ENCODE measurements at places on chromosomes 12 and 14. TPM values are rescaled to one million over a fixed set of nuclear protein-coding genes. Genes with fewer than 3 reads are reported as not detected.

DNA sequence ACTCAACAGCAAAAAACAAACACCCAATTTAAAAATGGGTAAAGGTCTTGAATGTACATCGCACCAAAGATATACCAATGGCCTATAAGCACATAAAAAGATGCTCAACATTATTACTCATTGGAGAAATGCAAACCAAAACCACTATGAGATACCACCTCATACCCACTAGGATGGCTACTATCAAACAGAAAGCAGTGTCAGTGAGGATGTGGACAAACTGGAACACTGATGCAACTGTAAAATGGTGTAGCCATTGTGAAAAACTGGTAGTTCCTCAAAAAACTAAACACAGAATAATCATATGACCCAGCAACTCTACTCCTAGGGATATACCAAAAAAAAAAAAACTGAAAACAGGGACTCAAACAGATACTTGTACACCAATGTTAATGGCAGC, 49.3 kb downstream of the CDK17 start:
- H3K36me3 ChIP-seq, result no peaks in the 10 kb centered on the region
- no peak for DNase-seq
- H3K4me3 ChIP-seq, result no peak overlapping the region
- H3K27ac ChIP-seq, result no peak overlapping the region

GRCh38 chr12:2110849-2111566, 58.2 kb downstream of the CACNA1C start:
- H3K36me3 ChIP-seq, result no peaks in the 10 kb centered on the region
- H3K4me1 ChIP-seq, result no peaks in the 10 kb centered on the region
- H3K27ac ChIP-seq, result no peak overlapping the region
- no peak for DNase-seq
- H3K27me3 ChIP-seq, result no peaks in the 10 kb centered on the region

DNA sequence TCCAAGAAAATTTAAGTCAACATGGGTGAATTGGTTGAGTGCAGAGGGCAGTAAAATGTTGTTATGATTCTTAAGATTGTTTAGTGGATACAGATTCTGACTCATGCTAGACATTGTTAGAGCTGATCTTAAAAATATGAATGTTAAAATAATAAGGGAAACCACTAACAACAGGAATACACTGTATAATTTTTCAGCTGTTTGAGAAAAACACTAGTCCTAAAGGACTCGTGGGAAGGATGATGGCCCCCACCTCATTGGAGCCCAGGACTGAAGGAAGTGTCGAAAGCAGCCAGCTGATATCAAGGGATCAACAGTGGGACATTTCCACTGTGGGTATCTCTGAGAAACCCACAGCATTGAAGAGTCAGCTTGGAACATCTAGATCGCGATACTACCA, 82.9 kb upstream of the SCAF11 start:
- H3K36me3 ChIP-seq, result no peaks in the 10 kb centered on the region
- H3K27ac ChIP-seq, result no peak overlapping the region
- H3K4me1 ChIP-seq, result no peaks in the 10 kb centered on the region
- no peak overlapping the region for H3K4me3 ChIP-seq

- no peak overlapping the region for H3K4me3 ChIP-seq
- no peak overlapping the region for H3K27ac ChIP-seq
- H3K4me1 ChIP-seq, result no peaks in the 10 kb centered on the region
- DNase-seq, result no peak
Measured at GRCh38 chr12:70002097-70002911, 177.3 kb downstream of the MYRFL start.

GRCh38 chr14:79961197-79961596, 250.1 kb downstream of the DIO2 start:
- H3K4me1 ChIP-seq, result no peaks in the 10 kb centered on the region
- no peak for DNase-seq
- H3K27ac ChIP-seq, result no peak overlapping the region
- no peak overlapping the region for H3K4me3 ChIP-seq
- no peaks in the 10 kb centered on the region for H3K27me3 ChIP-seq
- H3K36me3 ChIP-seq, result no peaks in the 10 kb centered on the region

GRCh38 chr12:85741046-85741445, 95.2 kb downstream of the RASSF9 start:
- H3K4me3 ChIP-seq, result no peak overlapping the region
- no peaks in the 10 kb centered on the region for H3K4me1 ChIP-seq
- no peak overlapping the region for H3K27ac ChIP-seq
- no peaks in the 10 kb centered on the region for H3K27me3 ChIP-seq
- no peaks in the 10 kb centered on the region for H3K36me3 ChIP-seq
- no peak for DNase-seq

DNA sequence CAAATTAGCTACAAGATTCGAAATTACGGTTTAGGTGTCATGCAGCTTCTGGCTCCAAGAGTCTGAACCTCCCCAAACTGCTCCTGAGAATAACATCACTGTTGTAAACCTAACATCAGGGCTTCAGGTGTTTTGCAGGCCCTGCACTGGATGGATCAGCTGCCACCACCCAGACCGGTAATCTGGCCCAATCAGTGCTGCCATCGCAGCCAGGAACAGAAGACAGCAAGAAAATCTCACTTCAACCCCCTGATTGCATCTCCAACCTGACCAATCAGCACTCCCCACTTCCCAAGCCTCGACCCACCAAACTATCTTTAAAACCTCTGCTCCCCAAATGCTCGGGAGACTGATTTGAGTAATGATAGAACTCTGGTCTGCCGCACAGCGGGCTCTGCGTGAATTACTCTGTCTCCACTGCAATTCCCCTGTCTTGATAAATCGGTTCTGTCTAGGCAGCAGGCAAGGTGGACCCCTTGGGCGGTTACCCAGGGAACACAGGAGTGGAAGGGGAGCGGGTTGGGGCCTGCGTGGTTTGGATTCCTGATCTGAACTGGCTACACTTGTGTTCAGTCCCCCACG, 268.5 kb upstream of the SFSWAP start:
- no peaks in the 10 kb centered on the region for H3K36me3 ChIP-seq
- H3K27ac ChIP-seq, result no peak overlapping the region
- H3K4me1 ChIP-seq, result no peaks in the 10 kb centered on the region
- no peak overlapping the region for H3K4me3 ChIP-seq
- no peaks in the 10 kb centered on the region for H3K27me3 ChIP-seq

GRCh38 chr12:114265036-114265435, 140.9 kb downstream of the TBX5 start:
- H3K27me3 ChIP-seq, result peaks cover 17% of the 10 kb centered on the region
- no peaks in the 10 kb centered on the region for H3K36me3 ChIP-seq
- no peak overlapping the region for H3K27ac ChIP-seq
- H3K4me1 ChIP-seq, result no peaks in the 10 kb centered on the region
- H3K4me3 ChIP-seq, result no peak overlapping the region

DNA sequence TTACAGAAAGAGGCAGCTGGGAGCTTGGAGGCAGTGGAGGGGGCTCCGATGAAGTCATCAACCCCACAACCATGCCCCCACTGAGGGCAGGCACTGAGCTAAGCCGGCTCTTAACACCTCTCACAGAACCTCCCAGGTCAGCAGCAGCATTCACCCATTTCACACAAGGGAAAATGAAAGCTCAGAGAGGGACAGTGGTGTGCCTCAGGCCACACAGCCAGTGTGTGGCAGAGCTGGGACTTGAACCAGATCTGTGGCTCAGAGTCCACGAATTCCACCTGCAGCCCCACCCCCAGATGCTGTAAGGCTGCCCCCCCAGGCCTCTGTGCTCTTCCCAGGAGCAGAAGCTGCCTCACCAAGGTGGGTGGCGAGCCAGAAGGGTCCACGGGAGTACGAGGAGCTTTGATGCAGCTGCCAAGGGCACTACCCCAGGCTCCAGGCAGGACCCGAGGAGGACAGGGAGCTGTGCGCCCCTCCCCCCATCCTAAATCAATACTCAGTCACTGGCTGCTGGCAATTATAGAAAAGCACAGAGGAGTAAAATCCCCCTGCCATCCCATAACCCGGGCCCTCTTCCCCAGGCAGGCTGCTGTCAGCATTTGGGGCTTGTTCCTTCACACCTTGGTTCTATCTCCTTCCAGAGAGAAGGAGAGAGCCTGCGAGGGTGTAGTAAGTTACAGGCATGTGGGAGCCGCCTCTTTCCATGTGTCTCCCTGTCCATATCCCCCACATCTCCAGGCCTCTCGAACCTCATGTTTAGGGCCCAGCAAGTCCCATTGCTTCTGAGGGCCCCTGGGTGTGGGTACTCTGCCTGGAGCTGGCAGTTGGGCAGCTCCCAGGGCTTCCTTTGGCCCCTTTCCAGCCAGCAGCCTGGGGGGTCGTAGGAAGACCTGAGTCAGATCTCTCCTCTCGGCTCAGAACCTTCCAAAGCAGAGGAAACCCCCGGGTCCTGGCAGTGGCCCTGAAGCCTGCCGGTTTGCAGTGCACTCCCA, 47.6 kb downstream of the FAM222A start:
- H3K27me3 ChIP-seq, result no peaks in the 10 kb centered on the region
- H3K36me3 ChIP-seq, result no peaks in the 10 kb centered on the region
- H3K4me1 ChIP-seq, result peaks cover 31% of the 10 kb centered on the region
- DNase-seq, result peak; percentile 28
- no peak overlapping the region for H3K27ac ChIP-seq

DNA sequence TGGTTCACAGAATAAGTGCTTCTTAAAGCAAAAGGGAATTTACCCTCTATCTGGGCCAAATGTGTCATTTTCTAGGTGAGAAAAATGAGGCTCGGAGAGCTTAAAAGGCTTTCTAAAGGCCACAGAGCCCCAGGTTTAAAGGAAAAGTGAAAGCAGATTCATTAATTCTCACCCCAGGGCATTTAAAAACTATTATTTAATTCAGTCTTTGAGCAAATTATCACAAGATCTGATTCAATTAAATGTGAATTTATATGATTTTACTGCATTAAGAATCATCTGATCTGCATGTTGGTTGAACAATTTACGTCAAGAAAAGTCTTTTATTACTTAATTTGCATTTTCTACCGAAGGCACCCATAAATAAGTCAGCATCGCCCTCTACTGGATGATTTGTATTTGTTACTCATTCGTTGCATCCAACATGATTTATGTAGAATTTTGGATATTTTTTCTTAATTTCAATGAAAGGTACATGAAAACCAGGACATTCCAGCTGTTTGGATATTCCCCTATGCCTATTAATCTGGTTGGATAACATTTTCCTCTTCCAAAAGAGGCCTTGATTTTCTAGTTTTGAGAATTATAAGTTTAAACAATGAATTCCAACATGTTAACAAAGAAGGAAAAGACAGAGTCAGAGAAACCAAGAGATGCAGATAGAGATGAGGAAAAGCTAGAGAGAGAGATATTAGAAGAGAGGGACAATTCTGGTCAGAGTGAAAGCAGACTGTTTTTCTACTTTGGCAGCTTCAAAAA, 19.1 kb upstream of the DHRS7 start:
- peaks cover 7% of the 10 kb centered on the region for H3K4me1 ChIP-seq
- H3K4me3 ChIP-seq, result no peak overlapping the region
- no peak for DNase-seq

DNA sequence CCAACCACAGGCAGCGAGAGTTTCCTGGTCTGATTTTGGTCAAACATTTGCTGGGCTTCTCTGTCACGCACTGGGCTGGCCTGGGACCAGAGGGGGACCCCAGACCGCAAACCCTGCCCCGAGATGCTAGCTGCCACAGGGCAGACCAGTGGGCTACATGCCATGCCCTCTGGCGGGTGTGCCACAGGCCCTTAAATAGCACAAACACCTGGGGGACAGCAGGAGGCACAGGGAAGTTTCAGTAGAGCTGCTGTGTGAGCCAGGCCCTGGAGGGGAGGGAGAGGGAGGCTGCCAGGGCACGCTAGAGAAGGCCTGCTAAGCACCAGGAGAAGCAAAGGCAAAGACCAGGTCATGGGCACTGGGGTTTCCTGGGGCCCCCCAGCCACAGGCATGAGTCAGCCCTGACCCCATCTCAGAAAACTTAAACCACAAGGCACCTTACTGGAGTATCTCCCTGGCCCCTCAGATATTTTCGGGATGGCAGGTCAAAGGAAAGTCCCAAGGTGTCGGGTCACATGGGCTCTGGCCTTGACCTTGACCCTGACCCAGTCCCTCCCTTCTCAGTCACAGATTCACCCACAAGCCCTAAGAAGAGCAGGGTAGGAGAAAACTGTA, 29.2 kb downstream of the ITPK1 start:
- no peak for DNase-seq
- no peak overlapping the region for H3K4me3 ChIP-seq
- H3K36me3 ChIP-seq, result no peaks in the 10 kb centered on the region
- H3K27ac ChIP-seq, result no peak overlapping the region
- no peaks in the 10 kb centered on the region for H3K27me3 ChIP-seq

GRCh38 chr14:99675382-99675835, 8.7 kb upstream of the CYP46A1 start:
- DNase-seq, result no peak
- no peaks in the 10 kb centered on the region for H3K36me3 ChIP-seq
- H3K4me1 ChIP-seq, result no peaks in the 10 kb centered on the region
- H3K4me3 ChIP-seq, result no peak overlapping the region

DNA sequence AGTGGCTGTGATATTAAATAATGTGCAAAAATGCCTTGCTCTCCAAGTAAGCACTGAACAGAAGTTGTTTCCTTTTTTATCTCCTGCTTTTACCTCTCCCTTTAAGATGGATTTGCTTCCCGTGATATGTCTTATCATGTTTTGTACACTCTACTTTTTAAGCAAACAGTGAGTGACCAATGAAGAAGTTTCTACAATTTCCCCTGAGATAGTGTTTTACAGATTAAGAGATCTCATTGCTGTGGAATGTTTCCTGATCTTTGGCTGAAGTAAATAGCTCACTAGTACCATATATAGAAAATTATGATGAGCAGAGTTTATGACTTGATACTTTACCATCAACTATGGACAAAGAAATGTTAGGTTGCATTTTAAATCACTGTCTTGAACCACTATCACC, 184.8 kb upstream of the PDE3A start:
- H3K36me3 ChIP-seq, result no peaks in the 10 kb centered on the region
- H3K27ac ChIP-seq, result no peak overlapping the region
- no peak overlapping the region for H3K4me3 ChIP-seq
- H3K4me1 ChIP-seq, result no peaks in the 10 kb centered on the region
- no peak for DNase-seq

- no peaks in the 10 kb centered on the region for H3K36me3 ChIP-seq
- DNase-seq, result peak; percentile 26
- no peaks in the 10 kb centered on the region for H3K4me1 ChIP-seq
Measured at GRCh38 chr14:25431211-25432076, 381.5 kb upstream of the STXBP6 start.

Gene KRT6C
- total RNA-seq, result not detected

Gene SLC6A15
- not detected for total RNA-seq

Gene CMAS
- 85.2 TPM for total RNA-seq

Gene GALNT6
- total RNA-seq, result 0.66 TPM

Gene AEBP2
- 65.8 TPM for total RNA-seq

Gene PRPF39
- total RNA-seq, result 35.3 TPM
